Hippocampal formation (tissue), 2 donors: ENCODE measurements at places on chromosomes 6 and 20.

DNA sequence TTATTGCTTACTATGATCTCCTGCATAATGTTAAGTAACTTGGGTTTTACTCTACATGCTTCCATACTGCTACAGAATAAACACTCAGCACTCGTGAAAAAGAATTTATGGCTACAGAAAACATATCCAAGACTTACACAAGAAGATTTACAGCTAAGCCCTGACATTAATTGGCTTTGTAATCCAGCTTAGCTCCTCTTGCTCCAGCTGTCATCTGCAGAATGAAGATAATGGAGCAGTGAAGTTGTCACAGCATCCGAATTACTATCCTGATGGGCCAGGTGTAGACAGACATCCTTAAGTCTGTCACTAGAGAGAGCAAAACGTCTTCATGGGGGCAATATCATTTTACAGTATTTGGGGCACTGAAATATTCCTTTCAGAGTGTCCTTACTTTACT lies 155.3 kb downstream of the PRKN start:
- no peak for DNase-seq

- no peak for DNase-seq
These were observed 51.3 kb downstream of the AKAP12 start for GRCh38 chr6:151290877-151291721.

- DNase-seq: no peak
These were observed 45.2 kb downstream of the BACH2 start for GRCh38 chr6:90251295-90251992.

GRCh38 chr20:33370291-33370690 lies 31.0 kb downstream of the CDK5RAP1 start:
- DNase-seq: no peak

DNA sequence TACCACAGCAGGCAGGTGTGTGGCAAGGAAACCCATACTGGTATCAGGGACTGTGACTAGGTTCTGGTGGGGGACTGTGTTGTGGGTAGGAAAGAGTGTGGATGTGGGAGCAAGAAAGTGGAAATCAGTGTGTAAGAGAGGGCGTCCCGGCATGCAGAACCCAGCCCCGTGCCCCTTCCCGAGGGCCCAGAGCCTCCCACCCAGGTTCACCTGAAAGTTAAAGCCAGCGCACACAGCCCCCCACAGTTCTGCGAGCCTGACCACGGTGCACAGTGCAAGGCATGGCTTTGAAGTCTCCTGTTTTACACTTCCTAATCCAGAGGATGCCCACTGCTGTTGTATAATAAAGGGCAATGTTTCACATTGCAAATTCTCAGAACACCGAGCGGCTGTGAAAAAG lies 22.7 kb downstream of the MAFB start:
- DNase-seq: no peak

GRCh38 chr6:107554918-107555317 lies 65.0 kb downstream of the SOBP start:
- no peak for DNase-seq

DNA sequence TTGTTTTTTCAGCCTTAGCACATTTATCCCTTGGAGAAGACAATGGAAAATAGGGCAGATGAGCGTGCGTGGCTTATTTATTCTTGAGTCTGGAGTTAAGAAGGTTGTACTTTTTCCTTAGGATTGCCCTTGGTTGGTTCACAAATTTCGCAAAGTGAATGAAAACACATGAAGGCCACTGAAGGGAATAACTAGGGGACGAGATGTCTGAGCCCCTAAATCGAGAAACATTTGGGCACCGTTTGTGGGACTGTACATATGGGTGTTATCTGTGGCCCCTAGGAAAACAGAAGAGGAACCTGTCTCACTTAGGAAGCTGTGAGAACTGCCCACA lies 19.4 kb upstream of the TRIM27 start:
- DNase-seq: no peak

GRCh38 chr20:44005661-44006060 lies 91.0 kb downstream of the TOX2 start:
- DNase-seq: no peak

- no peak for DNase-seq
These were observed 6.0 kb upstream of the FASTKD5 start for GRCh38 chr20:3165473-3166337.

DNA sequence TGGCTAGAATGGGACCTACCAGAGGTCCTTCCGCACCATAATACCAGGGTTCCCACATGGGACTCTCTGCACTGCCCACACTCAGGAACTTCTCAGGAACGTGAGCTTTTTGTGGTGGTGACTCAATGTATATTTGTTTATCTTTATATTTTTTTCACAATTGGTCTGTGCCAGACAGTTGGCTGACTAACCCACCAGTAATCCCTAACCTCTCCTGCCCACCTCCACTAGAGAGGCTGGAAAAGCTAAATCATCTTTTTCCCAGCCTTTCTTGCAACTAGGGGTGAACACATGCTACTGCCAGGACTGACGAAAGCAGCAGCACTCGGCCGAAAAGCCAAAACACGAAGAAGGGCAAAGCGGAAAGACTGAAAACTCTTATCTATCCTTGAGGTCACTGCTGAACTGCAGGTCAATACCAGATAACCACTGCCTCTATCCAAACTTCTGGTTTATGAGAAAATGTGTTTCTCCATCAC lies 112.9 kb downstream of the TRERF1 start:
- no peak for DNase-seq

GRCh38 chr20:18712882-18713281 lies 100.7 kb upstream of the SCP2D1 start:
- no peak for DNase-seq

GRCh38 chr6:126444659-126445273 lies 104.9 kb downstream of the CENPW start:
- DNase-seq: no peak

GRCh38 chr20:36366623-36367369 lies 60.7 kb downstream of the DLGAP4 start:
- DNase-seq: no peak

GRCh38 chr6:166604911-166605310 lies 18.4 kb upstream of the RAMACL start:
- DNase-seq: no peak

DNA sequence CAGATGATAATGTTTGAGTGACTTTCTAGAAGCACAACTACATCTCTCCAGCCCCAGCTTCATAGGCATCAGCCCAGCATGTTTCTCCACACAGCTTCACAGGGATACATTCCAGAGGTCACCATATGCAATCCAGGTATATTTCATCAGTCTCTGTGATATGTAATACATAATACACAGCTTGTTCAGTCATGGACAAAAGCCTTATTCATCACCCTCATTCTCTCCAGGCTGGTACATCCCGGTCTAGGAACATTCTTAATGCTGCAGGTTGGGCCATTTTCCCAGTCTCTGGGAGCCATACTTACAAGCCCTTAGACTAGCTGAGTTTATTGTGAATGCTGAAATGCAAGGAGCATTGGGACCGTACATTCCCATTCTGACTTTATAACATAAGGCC lies 169.4 kb downstream of the TMEM200A start:
- no peak for DNase-seq

GRCh38 chr6:161639772-161640171 lies 365.9 kb upstream of the AGPAT4 start:
- peak; percentile 13 for DNase-seq

- DNase-seq: no peak
These were observed 637 bp downstream of the TRPC4AP start for GRCh38 chr20:35091816-35092523.

GRCh38 chr6:153044295-153044694 lies 41.8 kb upstream of the MTRF1L start:
- DNase-seq: no peak

- peak; percentile 41 for DNase-seq
These were observed 3.1 kb downstream of the PXDC1 start for GRCh38 chr6:3748208-3749066.

DNA sequence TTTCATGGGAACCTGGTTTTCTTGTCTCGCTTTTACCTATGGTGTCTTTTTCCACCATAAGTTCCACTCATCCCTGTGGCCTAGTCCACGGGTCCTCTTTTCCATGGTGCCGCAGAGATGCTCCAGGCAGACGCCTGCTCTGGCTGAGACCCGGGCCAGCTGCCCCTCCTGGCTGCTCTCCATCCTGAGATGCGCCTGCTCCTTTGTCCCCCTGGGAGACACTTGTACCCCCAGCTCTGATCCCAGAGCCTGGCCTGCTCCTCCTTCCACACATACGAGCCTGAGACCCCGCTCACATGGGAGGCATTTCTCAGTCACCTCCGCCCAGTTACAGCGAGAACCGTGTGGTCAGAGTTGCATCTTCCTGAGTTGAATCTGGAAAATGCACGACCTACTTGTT lies 29.6 kb downstream of the RNASET2 start:
- DNase-seq: no peak

- DNase-seq: no peak
These were observed 229.4 kb downstream of the ANKRD60 start for GRCh38 chr20:57998981-57999464.

DNA sequence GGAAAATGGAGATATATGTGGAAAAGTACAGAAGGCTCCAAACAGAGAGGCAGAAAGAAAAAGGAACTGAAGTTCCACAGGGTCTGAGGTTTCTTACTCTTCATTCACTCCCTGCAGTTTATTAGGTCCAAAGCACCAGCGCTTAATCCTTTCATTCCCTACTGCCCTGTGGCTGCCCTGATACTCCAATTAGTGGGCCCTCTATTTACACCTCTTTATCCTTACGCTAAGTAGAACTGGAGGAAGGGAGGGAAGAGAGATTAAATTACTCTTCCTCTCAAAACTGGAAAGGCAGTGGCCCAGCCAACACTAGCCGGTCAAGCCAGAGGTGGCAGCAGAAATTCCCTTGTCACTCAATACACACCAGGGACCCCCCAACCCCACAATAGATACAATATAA lies 20.4 kb downstream of the TRERF1 start:
- DNase-seq: no peak

GRCh38 chr6:52104979-52105378 lies 17.6 kb upstream of the PKHD1 start:
- no peak for DNase-seq
